ENCODE measurements at places on chromosomes 2 and 18. TPM values are rescaled to one million over a fixed set of nuclear protein-coding genes. Genes with fewer than 3 reads are reported as not detected.

DCC gene
- not detected for total RNA-seq

PPM1B gene
- 26.0 TPM for total RNA-seq

SLC5A7 gene
- total RNA-seq = not detected

FBXO48 gene
- total RNA-seq = 0.83 TPM

CYRIA gene
- total RNA-seq = 38.4 TPM

L3MBTL4 gene
- total RNA-seq = 0.18 TPM

PGAP1 gene
- 9.8 TPM for total RNA-seq

SPDYA gene
- 0.92 TPM for total RNA-seq

CIB4 gene
- total RNA-seq = not detected

INHA gene
- not detected for total RNA-seq

CYP27A1 gene
- 12.6 TPM for total RNA-seq

MSH2 gene
- 30.5 TPM for total RNA-seq

TACR1 gene
- total RNA-seq = not detected

CROCC2 gene
- total RNA-seq = not detected

CPLX4 gene
- not detected for total RNA-seq

GKN1 gene
- not detected for total RNA-seq

DPYSL5 gene
- not detected for total RNA-seq

PROM2 gene
- 0.60 TPM for total RNA-seq

COL6A3 gene
- not detected for total RNA-seq

PARD3B gene
- 30.9 TPM for total RNA-seq

LIMS4 gene
- total RNA-seq = 35.7 TPM

ANKRD30BL gene
- total RNA-seq = not detected

CAPN14 gene
- total RNA-seq = 0.23 TPM

CLEC4F gene
- not detected for total RNA-seq

LAMA1 gene
- not detected for total RNA-seq

LGALSL gene
- total RNA-seq = 2.3 TPM

PHLPP1 gene
- total RNA-seq = 10.8 TPM

ADD2 gene
- total RNA-seq = not detected

LIMS2 gene
- 48.3 TPM for total RNA-seq

GPR39 gene
- total RNA-seq = 0.20 TPM

FLACC1 gene
- total RNA-seq = 1.4 TPM

RUFY4 gene
- not detected for total RNA-seq

NGEF gene
- total RNA-seq = 0.22 TPM

UGT1A10 gene
- not detected for total RNA-seq

SPATA3 gene
- not detected for total RNA-seq

AQP12A gene
- not detected for total RNA-seq

SLC4A3 gene
- total RNA-seq = 0.21 TPM

STK11IP gene
- 20.2 TPM for total RNA-seq

NPHP1 gene
- total RNA-seq = 6.1 TPM

POTEE gene
- 0.21 TPM for total RNA-seq

RRM2 gene
- total RNA-seq = 220 TPM

ARHGAP25 gene
- total RNA-seq = 2.0 TPM

ERICH2 gene
- not detected for total RNA-seq

CAD gene
- total RNA-seq = 81.0 TPM

SFT2D3 gene
- 4.4 TPM for total RNA-seq

FBXO36 gene
- total RNA-seq = 1.1 TPM

ST8SIA3 gene
- total RNA-seq = not detected

TBC1D8 gene
- 30.6 TPM for total RNA-seq

NT5DC4 gene
- total RNA-seq = not detected

NEMP2 gene
- total RNA-seq = 3.8 TPM

KIDINS220 gene
- 41.3 TPM for total RNA-seq

RESP18 gene
- not detected for total RNA-seq
